Foreskin keratinocyte (primary cell): ENCODE measurements at places on chromosomes 1 and 21. TPM values are rescaled to one million over a fixed set of nuclear protein-coding genes. Genes with fewer than 3 reads are reported as not detected.

GRCh38 chr1:108583757-108584427, 24.0 kb downstream of the EEIG2 start:
- DNase-seq, result no peak

- DNase-seq, result peak; percentile 36
These were observed 911 bp downstream of the LMO4 start for GRCh38 chr1:87329526-87330056.

- peak; percentile 49 for DNase-seq
These were observed 741 bp downstream of the RGS2 start for GRCh38 chr1:192809307-192810252.

The DIO1 gene
- total RNA-seq, result not detected in 2 replicates

- DNase-seq, result no peak
These were observed 155.7 kb downstream of the FGGY start for GRCh38 chr1:59452559-59452958.

The CELA2B gene
- not detected in 2 replicates for total RNA-seq

DNA sequence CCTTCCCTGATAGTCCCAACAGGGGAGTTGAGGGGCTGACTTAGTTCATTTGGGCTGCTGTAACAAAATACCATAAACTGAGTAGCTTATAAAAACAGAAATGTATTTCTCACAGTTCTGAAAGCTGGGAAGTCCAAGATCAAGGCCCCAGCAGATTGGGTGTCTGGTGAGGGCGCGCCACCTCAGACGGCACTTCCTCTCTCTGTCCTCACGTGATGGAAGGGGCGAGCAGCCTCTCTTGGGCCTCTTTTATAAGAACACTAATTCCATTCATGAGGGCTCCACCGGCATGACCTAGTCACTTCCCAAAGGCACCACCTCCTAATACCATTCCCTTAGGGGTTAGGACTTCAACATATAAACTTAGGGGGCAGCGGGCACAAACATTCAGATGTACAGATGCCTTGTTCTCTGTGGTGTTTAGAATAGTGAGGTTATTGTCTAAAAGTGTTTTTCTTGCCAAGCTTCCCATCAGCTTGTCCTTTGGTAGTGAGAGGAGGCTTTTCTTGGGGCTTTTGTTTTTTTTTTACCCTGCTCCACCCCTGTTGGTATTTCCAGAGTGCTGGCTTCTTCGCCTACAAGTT, 20.3 kb downstream of the NIPAL3 start:
- DNase-seq, result no peak

The ANGPTL1 gene
- not detected in 2 replicates for total RNA-seq

GRCh38 chr1:107252271-107252670, 111.4 kb downstream of the NTNG1 start:
- DNase-seq, result no peak

The EPRS1 gene
- 115 and 135 TPM in 2 replicates for total RNA-seq

GRCh38 chr1:212247179-212247721, 38.0 kb upstream of the PPP2R5A start:
- DNase-seq, result peak; percentile 26

DNA sequence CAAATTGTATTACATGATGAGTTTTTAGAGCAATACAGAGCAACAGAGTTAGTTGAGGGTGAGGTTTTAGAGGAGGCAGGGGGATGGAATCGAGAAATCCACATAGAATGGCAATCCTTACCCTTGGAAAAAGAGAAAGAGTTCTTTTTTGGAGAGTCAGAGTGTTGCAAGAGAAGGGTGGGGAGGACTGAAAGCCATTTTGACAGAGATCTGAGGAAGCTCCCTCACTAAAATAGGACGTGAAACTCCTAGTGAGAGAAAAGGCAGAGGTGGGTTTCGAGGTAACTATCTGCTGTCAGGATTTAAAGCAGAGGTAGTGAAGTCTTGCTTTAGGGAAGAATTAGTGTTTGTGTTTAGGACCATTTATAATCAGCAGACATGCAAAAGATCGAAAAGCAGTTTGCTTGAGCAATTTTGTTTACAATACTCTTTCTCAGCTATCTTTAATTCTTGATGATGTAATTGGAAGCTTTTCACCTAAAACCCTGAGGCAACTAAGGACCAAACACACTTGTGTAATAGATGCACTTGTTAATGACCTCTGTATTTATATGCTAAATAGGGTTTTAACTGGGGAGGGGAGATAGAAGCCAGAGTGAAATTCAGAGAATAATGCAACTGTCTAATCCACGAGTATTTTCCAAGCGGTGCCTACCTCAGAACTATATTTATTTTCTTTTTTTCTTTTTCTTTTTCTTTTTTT, 20.0 kb downstream of the ADAMTS5 start:
- no peak for DNase-seq

The EFCAB14 gene
- total RNA-seq, result 63.7 and 65.1 TPM in 2 replicates

The FCGR3A gene
- total RNA-seq, result not detected in 2 replicates

The SPATA21 gene
- not detected in 2 replicates for total RNA-seq

The CRP gene
- not detected in 2 replicates for total RNA-seq

The MAP3K7CL gene
- 14.5 and 15.0 TPM in 2 replicates for total RNA-seq

DNA sequence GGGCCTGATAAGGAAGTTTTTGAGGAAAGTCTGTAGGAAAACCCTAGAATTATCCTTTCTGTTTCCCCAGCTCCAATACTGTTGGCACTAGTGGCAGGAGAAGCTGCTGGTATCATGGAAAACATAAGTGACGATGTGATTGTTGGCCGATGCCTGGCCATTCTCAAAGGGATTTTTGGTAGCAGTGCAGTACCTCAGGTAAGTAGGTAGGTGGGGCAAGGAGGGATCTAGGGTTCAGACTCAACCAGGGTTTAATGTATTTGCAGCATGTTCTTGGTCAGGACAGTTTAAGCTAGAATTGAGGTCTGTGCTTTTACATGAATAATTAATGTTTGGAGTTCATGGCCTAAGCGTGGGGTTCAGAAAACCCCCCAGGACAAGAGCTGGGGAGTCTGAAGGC, 62.1 kb downstream of the KDM1A start:
- DNase-seq, result no peak

DNA sequence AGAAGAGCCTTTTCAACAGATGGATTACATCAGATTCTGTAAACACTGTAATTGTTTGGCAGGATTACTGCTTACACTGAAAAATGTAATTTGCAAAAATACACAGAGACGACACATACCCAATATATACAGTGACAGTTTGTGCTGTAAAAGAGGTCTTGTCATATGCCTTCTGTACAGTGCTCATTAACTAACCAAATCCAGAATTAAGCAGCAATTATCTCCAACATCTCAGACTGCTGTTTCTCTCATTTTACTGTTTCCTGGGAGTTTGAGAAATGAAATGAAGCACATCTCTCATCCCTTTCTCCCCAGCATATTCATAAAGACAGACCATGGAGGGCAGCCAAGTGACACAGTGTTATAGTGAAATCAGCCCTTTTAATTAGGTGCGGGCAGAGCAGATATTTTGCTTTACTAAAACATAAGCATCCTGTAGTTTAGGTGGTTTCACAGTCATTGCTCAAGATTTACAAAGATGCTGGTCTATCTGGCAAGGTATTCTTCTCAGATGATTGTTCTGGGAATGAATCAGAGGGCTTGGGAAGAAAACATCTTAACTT, 618.4 kb upstream of the USP24 start:
- DNase-seq, result no peak

The BEST4 gene
- total RNA-seq, result 0.14 TPM in 1 of 2 replicates, not detected in the other

DNA sequence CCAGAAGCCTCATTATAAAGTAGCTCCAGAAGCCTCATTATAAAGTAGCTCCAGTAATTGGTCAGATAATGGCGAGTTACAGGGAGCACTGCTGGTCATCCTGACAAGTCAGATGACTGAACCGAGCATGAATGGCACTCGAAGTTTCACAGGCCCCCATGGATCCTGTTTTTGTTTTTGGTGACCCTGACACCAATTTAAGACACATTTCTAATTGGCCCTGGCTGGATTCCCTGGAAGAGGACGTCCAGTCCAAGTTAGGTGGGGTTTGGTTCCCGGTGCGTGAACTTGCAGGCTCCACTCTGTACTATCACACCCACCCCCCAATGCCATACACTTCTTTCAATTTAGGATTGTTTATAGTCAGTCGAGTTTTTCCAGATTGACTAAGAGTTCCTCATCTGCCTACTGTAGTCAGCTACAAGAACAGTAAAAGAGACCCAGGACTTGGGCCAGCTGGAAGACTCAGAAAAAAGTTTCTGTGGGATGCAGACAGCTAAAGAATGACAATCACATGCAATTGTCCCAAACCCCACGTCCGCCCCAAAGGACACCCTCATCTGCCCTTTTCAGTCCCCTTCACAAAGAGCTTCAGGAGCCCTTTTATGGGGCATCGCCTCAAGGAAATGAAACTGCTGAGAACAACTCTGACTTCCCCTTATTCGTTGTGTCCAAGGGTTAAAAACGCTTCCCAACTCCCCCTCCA, 2.7 kb downstream of the DHRS3 start:
- DNase-seq, result no peak

DNA sequence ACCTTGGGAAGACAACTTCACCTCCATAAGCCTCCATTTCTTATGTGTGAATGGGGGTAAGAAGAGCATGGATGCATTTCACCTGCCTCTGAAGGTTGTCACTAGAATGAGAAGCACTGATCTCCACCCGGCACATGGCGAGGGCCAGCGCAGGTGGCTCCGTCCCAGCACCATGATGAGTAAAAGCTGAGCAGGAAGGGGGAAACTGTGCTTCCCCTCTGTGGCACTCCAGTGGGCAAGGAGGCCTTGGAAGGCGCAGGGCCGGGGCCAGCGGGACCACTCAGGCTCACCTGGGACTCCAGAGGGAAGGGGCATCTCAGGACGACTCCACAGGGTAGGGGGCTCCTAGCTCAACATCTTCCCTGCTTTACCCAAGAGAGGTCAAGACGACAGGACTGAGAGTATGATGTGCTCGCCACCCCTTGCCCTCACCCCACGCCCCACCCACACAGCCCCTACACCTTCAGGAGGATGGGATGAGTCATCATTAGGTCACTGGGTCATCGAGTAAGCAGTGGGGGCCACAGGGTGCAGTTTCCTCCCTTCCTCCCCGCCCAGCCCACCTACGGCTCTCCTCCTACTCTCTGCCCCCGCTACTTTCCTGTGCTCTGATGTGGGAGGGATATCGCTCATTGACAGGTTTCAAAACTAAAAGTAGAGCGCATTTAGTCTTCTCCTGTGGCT, 112.1 kb downstream of the HIVEP3 start:
- no peak for DNase-seq

GRCh38 chr1:48560116-48560515, 88.1 kb upstream of the SPATA6 start:
- peak; percentile 46 for DNase-seq
